ENCODE measurements at places on chromosomes 3 and 15.

DNA sequence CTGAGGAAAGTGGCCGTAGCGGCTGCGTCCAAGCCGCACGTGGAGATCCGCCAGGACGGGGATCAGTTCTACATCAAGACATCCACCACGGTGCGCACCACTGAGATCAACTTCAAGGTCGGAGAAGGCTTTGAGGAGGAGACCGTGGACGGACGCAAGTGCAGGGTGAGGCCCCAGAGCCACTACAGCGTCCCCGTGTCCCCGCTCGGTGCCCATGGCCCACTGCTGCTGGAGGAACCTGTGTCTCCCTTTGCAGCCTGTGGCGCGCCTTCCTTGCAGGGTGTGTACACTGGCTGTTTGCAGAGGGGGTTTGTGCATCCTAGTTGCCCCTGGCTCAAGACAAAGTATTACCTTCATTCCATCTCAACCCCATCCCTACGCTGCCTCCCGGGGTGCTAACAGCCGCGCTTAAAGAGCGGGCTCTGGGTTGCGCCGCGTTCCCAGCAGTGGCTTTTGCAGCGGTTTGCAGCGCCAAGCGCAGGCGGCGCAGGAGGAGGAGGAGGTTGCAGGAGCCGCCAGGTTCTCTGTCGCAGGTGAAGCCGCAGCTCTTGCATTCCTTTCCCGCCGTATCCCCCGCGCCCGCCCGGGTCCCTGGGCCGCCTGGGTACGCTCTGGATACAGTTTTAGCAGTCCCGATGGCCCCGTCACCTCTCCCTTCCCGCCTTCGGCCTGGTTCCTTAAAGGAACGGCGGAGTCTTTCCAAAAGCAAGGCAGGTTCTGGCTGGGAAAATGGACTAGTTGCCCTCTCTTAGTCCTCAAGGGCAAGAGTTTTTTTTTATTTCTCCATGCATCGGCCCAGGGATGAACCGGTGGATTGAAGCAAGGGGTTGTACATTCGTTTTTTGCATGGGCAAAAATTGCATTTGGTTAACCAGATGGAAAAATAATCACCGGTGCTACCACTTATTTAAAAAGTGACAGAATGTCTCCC is 1.2 kb downstream of the CRABP1 start:
- no peak for DNase-seq

- DNase-seq = no peak
Measured at GRCh38 chr3:7953449-7954014, 548.1 kb upstream of the LMCD1 start.

GRCh38 chr15:70605606-70606410 is 157.6 kb downstream of the UACA start:
- no peak for DNase-seq

- DNase-seq = no peak
Measured at GRCh38 chr3:63462732-63463131, 184.6 kb downstream of the SYNPR start.

DNA sequence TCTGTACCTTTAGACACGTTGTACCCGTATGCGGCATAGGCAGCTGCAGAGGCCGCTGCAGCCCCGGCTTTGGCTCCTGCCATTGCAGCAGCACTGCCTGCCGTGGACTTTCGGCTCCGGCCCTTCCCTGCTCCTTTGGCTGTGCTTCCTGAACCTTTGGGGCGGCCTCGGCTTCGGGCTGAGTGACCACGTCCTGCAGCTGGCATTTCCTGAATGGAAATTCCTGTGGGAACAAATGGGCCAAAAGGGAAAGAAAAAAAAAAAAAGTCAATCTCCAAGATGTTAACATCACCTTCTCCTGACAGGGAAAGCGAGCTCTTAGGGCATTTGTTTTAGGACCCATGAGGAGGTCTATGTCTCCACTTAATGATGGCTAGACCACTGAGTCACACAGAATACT is 29.6 kb downstream of the CHAC1 start:
- DNase-seq = no peak

DNA sequence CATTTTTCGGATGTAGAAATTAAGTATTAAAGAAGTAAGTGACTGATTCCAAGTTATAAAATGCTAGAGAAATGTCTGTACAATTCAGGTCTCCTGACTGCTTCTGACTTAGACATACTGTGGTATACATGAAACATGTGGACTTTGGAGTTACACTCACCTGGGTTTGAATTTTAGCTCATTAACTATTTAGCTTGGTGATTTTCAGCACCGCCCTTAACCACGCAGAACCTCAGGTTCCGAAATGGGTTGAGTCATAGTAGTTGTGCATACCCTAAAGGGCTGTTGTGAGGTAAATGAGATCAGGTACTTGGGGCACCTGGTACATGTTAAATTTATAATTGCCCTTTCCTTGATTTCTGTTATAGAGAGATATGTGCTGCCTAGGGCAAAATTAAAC is 32.9 kb upstream of the UTS2B start:
- no peak for DNase-seq

DNA sequence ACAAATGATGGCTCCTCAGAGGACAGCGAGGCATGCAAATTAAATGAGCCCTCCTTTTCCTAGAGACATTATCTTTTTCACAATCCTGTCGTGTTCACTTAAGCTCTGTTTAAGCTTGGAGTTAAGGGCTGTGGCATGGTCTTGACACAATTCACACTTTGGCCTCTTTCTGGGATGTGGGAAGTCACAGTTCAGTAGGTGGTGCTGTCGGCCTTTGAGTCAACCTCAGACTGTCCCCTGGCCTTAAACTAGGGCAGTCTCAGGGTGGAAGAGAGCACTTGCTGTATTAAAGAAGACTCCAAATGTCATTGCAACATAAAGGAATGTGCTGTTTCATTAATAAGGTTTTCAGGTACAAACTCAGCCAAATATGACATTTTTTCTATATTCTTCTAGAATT is 351.0 kb downstream of the MCTP2 start:
- peak; percentile 20 for DNase-seq

DNA sequence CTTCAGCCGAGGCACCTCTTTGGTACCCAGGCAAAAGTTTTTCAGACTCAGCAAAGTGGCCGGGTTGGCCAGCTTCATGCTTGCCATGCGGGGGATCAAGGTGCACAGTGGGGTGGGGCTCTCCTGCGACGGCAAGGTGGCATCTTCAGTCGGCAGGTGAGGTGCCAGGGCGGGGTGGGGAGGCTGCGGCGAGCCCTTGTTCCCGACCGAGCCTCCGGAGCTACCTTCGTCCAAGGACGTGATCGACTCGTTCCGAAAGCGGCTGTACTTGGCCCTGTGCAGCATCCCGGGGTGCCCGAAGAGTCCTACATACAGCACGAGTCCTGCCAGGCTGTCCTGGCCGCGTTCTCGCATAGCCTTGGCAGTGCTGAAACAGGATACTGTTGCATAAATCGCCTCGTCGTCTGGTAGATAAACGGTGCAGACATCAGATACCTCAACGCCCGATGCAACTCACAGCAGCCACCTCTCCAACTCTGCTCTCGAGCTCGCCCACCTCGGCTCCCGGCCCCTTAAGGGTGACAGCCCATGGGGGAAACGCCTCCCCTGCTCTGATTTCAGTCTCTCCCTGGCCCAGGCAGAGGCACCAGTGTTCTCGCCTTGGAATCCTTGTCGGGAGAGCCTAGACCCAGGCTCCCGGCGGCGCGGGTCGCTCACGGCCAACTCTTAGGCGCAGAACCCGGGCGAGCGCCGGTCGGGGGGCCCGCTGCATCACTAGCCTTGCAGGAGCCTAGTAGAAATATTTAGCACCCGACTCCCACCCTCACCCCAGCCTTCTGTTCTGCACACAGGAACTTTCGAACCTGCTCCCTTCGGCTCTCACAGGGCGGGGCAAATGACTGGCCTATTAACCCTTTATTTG is 826 bp downstream of the SHC4 start:
- DNase-seq = no peak

GRCh38 chr3:169348929-169349621 is 314.4 kb downstream of the MECOM start:
- DNase-seq = no peak

- DNase-seq = no peak
Measured at GRCh38 chr15:70538278-70538677, 225.1 kb downstream of the UACA start.

DNA sequence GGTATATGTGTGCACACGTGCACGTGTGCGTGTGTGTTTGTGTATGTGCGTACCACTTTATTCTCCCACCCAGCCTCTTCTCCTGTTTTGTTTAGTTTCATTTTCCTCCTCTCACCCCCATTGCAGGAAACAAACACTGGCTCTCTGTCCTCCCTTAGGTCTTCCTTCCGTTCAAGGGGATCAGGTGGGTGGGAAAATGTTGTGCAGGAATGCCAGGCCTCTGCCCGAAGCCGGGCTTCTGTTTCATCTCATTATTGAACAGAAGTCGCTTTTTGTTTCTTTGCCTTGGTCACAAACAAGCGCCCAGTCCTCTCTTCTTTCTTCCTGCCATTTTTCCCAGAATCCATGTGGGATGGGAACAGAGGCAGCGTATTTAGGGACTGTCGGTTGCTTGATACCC is 69.6 kb downstream of the IGF1R start:
- no peak for DNase-seq

DNA sequence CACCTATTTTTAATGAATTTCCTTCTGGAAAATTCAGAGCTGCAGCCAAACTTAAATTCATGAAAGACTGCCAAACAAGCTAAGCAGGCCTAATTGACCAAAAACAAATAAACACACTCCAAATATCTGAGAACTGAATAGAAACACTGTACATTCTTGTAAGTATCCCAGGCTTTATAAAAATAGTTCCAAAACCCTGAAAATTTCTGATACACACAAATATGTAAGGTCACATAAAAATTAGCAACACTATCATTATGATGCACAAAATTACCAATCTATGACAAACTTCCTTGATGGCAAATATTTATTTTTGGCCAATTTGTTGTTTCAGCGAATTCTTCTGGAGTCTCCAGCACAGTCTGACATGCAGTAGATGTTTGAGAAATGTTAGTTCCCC is 117.9 kb upstream of the UBE2E2 start:
- no peak for DNase-seq

GRCh38 chr3:157128771-157129681 is 30.9 kb downstream of the CCNL1 start:
- peak; percentile 7 for DNase-seq

DNA sequence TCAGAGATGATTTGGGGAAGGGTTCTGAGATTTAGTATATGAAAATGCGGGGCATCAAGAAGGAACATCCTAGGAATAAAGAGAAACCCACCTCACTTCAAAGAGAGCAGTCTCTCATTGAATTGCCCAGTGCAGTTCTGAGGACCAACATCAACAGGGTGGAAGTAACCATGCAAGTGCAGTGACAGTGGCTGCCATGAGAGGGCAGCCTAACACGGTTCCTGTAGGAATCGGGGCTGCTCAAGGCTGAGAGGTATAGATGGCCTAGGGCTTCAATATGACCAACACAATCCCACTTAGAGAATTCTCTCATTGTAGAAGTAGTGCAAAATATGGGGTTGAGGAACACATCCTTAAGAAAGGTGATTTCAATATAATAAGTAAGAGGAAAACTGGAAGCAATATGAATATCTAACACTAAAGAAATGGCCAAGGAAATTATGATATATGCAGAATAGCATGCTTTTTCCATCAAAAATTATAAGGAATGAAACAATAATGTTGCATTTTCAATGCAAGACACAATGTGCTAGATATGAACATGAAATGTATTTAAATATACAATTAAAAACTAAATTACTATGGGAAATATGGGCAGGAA is 51.1 kb upstream of the ARRDC4 start:
- DNase-seq = peak; percentile 21

GRCh38 chr15:64699751-64700388 is 75.5 kb downstream of the RBPMS2 start:
- DNase-seq = no peak

- DNase-seq = no peak
Measured at GRCh38 chr15:89157061-89157460, 64.3 kb downstream of the RLBP1 start.

DNA sequence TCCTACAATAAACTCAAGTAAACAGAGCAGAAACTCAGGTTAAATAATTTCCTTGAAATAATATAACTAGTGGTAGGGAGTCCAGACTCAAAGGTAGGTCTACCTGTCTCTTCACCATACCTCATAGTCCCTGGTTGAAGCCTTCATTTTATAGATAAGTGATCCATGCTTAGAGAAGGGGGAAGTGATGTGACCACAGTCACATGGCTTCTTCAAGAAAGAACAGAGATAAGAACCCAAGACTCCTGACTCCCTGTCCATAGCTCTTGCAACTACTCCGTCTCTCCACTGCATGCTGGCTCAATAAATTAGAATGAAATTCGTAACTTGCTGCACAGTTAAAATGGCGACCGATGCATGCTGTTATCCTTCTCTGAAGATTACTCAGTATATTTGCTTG is 11.0 kb upstream of the C15orf61 start:
- no peak for DNase-seq

DNA sequence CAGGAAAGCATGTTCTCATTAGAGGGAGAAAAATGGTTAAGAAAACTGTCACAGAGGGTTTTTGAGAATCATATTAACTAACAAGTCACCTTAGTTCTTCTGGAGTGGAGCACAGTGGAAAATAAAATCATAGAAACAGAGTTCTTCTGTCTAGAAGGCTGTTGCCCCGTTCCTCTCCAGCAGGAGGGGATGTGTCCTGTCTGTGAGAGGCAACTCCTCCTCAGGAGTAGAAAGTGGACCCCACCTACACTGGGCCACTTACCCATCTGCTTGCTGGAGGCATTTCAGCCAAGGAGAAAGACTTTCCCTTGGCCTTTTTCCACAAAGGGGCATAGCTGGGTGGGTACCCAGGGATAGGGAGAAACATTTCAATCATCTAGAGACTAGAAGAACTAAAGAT is 106.6 kb downstream of the SSR3 start:
- no peak for DNase-seq

GRCh38 chr3:180571831-180572598 is 29.9 kb upstream of the TTC14 start:
- DNase-seq = no peak

DNA sequence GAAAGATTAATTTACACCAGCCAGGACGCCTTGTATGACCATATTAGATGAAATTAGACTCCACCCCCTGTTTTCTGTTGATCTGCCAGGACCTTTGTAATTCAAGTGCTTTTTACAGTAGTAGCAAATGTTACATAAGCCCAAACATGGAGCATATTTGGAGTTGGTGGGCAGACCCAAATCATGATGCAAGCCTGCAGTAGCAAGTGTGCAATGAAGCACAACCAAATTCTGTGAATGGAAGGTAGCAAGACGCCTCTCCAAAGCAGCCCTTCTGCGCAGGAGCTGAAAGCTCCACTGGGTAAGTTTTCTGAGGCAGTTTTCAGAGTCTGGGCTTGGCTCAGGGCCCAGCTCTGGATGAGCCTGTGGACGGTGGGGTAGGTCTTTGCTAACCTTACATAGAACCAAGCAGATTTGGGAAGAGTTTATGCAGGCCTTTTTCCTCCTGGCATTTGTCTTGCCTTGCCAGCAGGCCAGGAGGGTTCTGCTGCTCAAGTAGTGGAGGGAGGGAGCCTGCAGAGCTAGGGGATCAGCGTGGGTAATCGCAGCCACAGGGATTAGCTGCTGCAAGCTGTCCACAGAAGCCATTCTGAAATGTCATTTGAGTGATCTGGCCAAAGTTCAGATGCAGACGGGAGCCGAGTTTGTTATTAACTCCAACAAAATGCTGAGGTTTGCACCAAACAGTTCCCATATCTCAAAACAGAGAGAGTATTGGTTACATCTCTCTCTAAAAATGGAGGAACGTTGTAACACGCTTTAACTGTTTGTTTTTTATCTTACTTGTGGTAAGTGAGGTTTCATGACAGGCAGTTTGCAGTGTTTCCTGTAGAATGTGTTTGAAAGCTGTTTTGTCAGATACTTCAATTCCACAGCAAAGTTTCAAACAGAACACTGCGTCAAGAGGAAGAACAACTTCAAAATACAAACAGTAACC is 55.4 kb downstream of the PSMD6 start:
- DNase-seq = no peak
